ENCODE measurements at places on chromosomes 11 and 22.
A peak's percentile ranks its signal among the peaks of the same experiment; 100 is the strongest.

DNA sequence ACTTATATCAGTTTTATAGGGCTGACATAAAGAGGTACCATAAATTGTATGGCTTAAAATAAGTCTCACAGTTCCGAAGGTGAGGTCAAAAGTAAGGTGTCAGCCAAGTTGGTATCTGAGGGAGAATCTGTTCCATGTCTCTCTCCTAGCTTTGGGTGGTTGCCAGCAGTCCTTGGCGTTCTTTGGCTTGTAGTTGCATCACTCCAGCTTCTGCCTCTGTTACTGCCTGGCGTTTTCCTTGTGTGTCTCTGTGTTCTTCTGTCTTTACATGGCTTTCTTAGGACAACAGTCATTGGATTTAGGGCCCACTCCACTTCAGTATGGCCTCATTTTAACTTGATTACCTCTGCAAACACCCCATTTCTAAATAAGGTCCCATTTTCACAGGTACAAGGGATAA is 16.7 kb downstream of the MMP7 start:
- peak; percentile 7 for DNase-seq

DNA sequence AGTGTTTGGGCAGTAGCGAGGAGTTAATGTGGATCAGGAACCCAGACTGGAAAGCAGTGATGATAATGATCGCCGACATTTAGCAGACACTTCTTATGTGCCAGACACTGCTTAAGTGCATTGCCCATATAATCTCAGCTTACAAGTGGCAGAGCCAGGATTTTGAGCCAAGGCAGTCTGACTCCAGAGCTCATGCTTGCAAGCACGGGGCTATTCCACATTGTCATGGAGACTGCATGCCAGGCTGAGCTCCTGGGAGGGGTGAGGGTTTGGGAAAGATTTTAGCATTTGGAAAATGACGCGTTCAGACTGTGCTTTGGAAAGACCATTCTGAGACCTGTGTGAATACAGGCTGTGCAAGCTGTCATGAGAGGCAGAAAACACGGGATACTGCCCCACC is 302.7 kb downstream of the DDX10 start:
- peak; percentile 55 for DNase-seq

GRCh38 chr11:8587915-8588314 is 6.1 kb downstream of the STK33 start:
- DNase-seq: no peak

DNA sequence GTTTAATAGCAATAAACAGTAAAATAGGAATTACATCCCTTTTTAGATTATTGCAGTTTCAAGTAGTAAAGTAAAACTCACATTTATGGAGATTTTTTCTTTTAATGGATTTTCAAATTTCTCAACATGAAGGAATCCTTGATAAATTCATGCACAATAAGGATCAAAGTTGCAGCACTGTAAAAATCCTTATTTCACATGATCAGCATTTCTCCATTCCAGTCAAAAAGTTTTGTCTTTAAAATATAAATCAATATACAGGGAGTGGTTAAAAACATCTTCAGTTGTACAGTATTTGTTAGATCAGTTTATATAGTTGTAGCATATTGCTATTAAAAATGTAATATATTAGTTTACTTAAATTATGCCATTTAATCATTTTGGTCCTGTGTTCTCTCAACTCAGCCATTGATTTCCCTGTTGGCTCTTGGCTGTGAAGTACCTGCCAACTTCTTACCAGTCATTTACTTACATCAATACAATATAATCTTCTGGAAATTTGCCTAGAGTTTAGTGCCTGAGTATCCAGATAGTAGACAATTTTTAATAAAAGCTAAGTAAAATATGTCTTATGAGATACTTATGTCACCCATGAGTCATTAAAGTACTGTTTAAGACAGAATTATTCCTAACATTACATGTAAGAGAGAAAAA is 12.1 kb downstream of the ELP4 start:
- no peak for DNase-seq

DNA sequence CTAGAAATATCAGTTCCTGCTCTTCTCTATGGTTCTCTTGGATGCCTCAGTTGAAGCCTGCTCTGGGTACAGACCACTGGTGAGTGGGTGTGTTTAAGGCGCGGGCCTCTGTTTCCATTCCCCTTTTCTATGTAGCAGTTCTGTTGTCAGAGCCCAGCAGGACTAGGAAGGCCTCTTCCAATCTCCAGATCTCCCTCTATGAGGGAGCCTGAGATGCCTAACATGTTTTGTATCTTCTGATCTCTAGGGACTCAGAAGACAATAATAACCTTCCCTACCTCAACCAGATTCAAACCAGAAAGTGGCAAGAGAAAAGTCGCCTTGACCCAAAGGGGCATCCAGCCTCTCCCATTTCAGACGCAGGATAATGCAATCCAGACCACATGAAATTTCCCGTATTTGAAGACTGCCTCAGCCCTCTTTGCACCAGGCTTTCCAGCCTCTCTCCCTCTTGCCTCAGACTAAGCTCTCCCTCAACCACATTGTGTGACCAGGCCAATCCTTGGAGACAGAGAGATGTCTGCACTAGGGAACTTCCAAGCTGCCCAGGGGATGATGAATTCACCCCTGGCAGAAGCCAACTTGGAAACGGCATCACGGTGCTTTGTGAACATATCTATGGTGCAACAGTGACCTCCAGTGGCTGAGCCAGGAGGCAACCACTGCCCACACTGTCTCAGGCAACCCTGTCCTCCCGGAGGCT is 150.1 kb upstream of the UBASH3B start:
- peak; percentile 94 for DNase-seq

DNA sequence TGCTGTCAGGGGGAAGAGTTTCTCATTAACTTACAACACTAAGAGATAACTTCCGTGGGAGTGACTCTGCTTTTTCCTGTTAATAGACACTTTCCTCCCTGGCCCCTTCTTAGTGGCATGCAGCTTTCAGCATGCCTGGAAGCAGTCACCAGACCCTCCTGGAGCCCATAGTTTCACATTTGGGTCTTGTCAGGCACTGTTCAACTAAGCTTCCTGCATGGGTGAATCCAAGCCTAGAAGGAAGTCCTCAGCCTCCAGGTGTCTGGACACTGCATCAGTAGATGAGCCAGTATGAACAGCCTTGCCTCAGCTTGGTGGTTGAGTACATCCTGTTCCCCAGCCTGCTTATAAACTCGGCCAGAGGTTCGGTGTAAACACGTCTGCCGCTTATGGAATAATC is 68.1 kb downstream of the PPP6R3 start:
- no peak for DNase-seq

- peak; percentile 78 for DNase-seq
These were observed 6.7 kb upstream of the MCAM start for GRCh38 chr11:119323532-119324033.

DNA sequence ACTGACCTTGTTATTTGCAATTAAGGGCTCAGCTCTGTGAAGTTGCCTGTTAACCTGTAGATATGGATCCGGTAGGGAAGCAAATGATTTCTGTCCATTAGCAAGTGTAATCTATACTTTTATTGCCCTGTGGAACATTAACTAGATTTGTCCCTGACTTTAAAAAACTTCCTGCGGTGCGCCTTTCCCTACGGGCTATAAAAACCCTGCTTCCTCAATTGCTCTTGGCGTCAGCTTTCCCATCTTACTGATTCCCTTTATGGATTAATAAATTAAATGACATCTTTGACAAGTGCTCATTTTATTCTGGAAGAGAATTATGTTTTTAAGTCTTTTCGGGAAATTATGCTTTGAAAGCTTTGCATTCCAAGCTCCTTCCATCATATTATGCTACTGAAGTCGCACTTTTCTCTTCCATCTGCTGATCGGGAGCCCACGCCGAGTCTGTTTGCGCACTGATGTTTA is 18.3 kb upstream of the CLMP start:
- DNase-seq: no peak

DNA sequence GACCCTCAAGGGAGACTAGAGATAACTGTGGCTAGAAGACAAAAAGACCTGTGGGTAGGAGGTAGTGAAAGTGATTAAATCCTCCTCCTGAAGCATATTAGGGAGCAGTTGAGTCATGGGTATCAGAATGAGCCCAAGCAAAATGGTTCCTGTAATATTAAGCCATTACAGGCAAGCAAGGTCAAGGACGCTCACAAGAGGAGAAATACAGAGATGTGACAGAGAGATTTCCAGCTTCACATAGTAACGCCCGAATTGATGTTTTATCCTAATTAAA is 77.7 kb downstream of the FAM76B start:
- DNase-seq: no peak

DNA sequence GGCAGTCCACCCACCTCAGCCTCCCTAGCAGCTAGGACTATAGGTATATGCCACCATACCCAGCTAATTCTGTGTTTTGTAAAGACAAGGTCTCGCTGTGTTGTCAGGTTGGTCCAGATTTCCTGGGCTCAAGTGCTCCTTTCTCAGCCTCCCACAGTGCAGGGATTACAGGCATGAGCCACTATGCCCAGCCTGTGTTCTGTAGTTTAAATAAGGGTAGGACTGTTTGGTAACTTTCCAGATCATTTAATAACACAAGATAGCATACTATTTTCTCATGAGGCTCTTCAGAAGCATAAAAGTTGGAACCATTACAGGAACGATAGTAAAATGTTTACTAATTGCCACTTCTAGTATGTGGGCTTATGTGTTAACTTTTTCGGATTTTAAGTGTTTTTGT is 38.0 kb upstream of the GRIK4 start:
- no peak for DNase-seq

GRCh38 chr11:78380615-78381051 is 37.0 kb downstream of the GAB2 start:
- DNase-seq: peak; percentile 71

DNA sequence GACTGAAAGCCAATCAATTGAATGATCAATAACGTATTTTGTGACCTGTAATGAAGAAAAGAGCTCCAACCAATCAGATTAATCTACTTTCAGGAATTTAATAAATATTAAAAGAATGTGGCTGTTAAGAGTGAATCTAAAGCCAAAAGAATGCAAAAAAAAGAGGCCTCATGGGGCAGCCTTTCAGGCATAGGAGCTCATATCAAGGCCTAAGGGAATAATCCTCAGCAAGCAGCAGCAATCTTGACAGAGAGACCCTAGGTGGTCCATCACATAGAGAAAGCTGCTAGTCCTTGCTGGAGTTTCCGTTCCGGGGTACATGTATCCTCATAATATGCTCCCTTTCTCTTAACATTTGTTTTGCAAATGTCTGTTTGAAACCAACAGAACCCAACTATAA is 313.1 kb upstream of the PITPNB start:
- DNase-seq: no peak

DNA sequence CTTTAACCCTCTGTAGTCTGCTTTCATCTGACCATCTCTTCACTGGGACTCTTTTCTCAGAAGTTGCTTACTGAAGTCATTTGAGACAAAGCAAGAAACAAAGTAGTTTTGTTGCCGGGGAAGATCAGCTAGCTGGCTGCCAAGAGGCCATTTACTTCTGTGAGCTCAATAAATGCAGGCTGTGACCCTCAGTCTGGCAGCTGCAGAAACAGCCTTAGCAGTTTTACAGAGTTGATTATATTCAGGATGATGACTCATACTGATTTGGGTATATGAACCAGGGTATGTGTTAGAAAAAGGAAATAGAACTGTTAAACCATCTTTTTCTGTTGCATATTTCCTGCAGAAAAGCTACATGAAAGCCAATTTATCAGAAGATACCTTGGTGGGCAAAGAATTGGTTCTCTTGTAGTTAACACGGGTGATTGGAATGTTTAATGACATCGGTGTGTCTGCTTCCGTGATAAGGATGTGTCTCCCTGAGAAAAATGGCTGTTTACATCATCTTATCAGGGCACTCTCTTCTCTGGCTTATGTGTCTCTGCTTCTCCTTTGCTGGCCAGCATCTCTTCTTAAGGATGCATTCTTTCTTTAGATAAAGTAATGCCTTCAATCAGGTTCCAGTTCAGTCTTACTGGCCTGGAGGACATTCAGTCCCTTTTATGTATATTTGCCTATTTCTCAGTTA is 18.5 kb downstream of the FIBIN start:
- DNase-seq: no peak

DNA sequence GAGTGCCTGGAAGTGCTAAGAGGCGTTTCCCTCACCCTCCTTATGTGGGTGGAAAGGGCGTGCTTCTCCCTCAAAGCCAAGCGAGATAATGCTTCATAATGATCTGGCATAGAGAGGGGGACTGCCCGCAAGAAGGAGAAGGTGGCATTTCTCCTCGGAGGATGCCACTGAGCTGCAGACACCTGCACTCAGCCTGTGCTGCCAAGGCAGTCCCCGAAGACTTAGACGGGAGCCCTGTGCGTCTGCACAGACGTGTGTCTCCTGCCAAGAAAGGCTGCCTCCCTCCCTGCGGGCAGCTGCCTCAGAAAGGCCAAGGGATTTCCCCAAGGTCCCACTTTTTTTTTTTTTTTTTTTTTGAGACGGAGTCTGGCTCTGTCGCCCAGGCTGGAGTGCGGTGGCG is 48.1 kb upstream of the SPATA19 start:
- DNase-seq: no peak

- no peak for DNase-seq
These were observed 53.3 kb downstream of the FAT3 start for GRCh38 chr11:92277871-92278270.

DNA sequence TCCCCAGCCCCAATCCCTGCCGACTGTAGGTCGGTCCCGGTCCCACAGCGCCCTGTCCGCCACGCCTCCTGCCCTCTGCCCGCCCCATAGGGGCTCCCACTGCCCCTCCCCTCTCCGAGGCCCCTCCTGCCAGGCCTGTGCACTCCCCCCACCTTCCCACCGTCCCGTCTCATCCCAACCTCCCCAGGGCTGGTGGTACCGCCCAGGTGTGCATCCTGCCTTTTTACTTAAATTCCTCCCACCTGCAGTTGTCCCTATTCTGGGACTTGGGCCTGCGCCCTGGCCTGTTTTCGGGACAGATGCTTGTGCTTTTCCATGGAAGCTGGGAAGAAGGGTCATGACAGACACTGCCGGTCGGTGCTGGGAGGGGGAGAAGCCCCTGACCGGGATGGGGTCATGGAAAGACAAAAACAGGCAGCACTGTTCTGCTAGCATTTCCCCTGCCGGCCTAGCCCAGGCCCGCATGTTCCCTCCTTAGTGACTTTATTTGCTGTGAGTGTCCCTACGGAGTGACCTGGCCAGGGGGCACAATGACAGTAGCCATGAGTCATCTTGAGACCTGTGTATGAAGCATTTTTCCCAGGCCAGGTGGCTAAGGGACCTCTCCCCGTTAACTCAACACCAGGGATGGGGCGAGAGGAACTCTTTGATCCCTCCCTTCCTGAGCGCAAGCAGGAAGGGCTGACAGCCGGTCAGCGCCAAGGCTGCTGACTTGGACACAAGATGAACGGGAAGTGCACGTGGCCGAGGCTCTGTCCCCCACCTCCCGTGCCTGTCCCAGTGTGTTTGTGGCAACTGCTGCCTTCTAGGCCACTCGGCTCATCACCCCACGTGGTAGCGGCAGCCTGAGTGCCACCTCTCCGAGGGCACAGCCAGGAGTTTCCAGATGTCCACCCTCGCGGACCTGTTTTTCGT is 7.1 kb downstream of the TBX1 start:
- DNase-seq: no peak
